ENCODE measurements at places on chromosomes 11 and 22.

DNA sequence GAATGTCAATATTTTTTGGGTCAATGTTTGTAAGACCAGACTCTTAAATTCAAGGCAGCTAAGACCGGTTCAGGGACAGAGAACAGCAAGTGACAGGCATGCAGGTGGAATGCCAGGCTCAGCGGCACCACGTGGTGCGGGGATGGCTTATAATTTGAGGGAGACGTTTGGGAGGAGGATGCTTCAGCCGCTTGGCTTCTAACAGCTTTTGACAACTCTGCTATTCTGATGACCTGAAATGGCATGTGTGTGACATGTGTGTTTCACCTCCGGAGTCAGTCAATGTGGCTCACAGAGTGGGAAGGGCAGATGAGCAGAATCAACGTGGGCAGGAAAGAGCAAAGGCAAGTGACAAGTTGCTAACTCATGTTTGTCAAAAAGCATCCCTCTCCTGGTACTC lies 228.3 kb downstream of the KIRREL3 start:
- no peak for DNase-seq

GRCh38 chr11:12591706-12592105 lies 82.5 kb upstream of the TEAD1 start:
- DNase-seq: no peak

DNA sequence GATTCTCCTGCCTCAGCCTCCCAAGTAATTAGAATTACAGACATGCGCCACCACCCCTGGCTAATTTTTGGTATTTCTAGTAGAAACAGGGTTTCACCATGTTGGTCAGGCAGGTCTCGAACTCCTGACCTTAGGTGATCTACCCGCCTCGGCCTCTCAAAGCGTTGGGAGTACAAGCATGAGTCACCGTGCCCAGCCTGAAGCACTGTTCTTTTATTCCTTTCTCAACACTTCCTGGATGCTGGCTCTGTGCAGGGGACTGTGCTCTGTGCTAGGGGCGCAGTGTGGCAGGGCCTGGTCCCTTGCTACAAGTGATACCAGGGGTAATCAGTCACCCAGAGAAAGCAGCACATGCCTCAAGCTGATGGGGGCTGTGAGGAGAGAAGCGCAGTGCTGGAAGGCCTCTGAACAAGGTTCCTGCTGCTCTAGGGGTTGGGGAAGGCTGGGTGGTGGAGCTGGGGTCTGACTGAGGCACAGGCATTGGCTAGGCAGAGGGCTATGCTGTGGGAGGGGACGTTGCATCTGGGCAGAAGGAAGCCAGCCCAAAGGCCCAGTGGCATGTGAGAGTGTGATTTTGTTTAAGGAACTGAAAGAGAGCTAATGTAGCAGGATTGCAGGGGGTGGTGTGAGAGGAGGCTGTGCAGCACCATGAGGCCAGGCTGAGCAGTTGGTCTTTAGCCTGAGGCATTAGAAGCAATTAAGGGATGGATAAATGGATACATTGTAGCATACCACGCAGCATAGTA lies 42.5 kb downstream of the CABIN1 start:
- DNase-seq: no peak

DNA sequence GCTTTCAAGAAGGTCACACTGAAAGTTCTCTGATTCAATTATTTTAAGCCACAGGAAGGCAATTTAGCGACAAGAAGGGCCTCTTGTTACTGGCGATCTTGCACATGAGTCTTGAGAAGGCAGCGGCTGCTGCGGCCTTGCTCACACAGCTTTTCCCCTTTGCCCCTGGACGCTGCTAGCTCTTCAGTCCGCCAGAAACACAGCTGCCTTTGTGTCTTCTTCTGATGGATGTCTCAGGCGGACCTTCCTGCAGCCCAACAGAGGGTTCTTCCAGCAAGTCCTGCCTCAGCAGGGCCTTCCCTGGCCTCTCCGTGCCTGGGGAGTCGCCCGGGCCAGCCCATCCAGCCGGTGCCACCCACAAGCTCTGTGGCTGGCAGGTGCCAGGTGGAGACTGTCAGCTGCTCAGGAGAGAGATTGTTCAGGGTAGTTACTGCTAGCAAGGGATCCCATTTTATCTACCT lies 59.4 kb downstream of the PKNOX2 start:
- DNase-seq: no peak

- DNase-seq: no peak
Measured at GRCh38 chr11:41459465-41460401, at the start of gene LRRC4C. LRRC4C (minus strand) TSS chr11:41459652.

- no peak for DNase-seq
Measured at GRCh38 chr11:101915791-101916291, 481 bp downstream of the ANGPTL5 start.

DNA sequence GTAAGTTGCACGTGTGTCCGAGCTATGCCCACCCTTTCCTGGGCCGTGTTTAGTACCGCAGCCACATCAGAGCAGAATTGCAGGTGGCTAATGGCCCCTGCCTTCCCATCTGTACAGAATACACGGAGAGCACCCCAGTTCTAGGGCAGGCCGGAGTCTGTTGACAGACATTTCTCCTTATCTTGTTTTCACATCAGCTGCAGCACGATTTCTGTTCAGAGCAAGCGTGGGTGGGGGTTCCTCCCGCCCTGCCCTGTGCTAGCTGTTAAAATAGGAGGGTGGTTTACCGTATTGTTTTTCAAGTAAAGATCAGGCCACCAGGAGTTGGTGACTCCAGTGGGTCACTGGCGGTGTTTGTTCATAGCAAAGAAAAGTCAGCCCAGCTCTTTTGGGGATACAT lies 41.1 kb downstream of the UBASH3B start:
- DNase-seq: peak; percentile 64

DNA sequence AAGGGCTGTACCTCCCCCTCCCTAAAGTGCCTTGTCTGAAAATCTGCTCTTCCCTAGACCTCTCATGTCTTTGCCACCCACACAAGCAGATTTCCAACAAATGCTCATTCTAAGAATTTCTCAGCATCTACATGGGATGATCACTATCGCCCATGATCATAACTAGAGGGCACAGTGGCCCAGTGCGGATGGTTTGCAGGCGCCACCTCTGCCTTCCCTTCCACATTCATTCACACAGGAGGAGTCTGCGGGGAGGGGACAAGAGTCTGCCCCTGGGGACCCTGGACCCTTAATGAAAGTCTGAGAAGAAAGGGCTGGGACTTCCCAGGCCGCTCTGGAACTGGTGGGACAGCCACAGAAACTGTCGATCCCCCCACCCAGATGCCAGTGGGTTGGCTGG lies 28.9 kb downstream of the KCTD17 start:
- no peak for DNase-seq

GRCh38 chr22:33188326-33188725 lies 130.1 kb upstream of the SYN3 start:
- no peak for DNase-seq

GRCh38 chr22:24521791-24522245 lies 26.7 kb downstream of the UPB1 start:
- DNase-seq: peak; percentile 39

GRCh38 chr22:29788339-29789279 lies 21.4 kb downstream of the UQCR10 start:
- DNase-seq: no peak

DNA sequence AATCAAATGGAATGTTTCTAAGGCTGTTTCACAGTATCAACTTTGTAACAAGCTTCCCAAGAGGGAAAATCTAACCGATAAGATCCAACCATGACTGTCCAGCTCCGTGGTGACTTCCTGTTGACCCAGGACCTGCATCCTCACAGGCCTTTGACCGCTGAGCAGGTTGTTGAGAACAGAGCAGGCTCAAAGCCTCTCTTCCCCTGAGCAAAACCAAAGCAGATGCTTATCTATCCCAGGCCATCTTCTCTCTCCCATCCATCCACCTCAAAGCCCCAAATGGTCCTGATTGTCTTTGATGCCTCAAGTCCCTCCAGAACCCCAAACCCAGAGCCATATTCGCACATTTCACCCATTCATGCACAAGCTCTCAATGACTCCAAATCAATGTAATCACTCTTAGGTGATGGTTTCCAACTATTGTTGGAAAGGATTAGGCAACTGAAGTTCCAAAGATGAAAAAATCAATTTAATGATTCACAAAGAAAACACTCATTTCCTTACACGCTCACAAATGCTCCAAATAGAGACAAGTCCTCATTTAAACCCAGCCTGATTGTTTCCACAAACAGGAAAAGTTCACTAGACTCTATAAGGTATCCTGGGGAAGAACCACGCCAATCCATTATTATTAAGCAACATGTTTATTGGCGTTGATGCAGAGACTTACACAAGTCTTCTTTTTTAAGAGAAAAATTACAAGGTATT lies 48.7 kb downstream of the C11orf58 start:
- no peak for DNase-seq

GRCh38 chr11:46889689-46890475 lies 28.5 kb downstream of the LRP4 start:
- DNase-seq: peak; percentile 75

DNA sequence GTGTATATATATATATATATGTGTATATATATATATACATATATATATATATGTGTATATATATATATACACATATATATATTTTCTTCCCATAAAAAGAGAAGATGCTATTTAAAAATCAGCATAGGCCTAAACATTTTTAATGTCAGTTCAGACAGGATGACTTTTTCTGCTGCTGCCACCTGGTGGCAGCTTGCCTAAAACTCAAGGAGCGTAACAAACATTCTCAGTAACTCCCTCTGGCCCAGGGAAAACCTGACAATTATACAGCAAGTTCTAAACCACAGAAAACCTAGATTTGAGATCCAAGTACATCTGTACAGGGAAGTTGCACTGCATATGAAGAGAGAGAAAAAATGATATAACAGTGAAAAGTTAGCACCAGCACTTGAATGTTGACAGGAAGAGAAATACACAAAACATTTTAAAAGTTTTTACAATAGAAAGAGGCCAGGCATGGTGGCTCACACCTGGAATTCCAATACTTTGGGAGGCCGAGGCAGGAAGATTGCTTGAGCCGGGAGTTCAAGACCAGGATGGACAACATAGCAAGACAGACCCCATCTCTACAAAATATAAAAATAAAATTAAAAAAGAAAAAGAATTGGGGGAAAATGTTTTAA lies 16.6 kb downstream of the OR8A1 start:
- peak; percentile 55 for DNase-seq

DNA sequence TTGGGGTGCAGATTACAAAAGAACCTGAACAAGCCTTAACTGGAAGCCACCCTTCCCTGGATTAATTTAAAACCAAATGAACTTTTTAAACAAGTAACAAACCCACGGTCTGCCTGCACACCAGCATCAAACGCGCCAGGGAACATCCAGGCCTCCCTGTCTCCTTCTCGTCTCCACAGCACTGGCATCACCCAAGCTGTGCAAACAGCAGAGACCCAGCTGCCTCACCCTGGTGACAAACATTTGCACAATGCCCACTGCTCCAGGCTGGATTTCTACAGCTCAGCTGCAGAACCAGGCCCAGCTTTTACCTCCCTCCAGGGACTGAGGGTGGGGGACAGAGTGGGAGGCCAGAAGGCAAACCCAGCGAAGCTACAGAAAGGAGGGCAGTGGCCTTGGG lies 7.0 kb downstream of the RPL3 start:
- DNase-seq: no peak

GRCh38 chr11:27039873-27040272 lies 742 bp upstream of the BBOX1 start:
- no peak for DNase-seq

GRCh38 chr22:27262361-27262760 lies 539.2 kb downstream of the MN1 start:
- no peak for DNase-seq

GRCh38 chr11:14273895-14274294 lies 85.1 kb downstream of the RRAS2 start:
- no peak for DNase-seq

GRCh38 chr22:32335471-32335870 lies 22.2 kb upstream of the RFPL3 start:
- DNase-seq: no peak

DNA sequence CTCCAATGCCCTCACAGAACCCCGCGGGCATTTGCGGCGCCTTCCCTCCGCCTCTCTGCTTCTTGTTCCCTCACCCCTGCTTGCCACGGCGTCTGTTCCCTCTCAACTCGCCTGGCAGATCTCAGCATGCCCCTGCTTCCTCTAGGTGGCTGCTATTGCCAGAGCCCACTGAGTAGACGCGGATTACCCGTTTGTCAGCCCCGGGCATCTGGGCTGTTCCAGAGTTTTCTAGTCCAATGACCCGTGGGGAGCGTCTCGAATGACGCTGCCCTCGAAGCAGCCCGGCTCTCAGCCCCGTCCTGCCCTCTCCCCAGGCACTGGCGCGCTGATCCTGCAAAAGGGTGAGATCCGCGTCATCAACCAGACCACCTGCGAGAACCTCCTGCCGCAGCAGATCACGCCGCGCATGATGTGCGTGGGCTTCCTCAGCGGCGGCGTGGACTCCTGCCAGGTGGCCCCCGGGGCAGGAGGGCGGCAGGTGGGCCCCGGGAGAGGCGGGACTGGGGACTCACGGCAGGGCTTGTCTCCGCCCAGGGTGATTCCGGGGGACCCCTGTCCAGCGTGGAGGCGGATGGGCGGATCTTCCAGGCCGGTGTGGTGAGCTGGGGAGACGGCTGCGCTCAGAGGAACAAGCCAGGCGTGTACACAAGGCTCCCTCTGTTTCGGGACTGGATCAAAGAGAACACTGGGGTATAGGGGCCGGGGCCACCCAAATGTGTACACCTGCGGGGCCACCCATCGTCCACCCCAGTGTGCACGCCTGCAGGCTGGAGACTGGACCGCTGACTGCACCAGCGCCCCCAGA lies 49.7 kb downstream of the ST14 start:
- peak; percentile 13 for DNase-seq

DNA sequence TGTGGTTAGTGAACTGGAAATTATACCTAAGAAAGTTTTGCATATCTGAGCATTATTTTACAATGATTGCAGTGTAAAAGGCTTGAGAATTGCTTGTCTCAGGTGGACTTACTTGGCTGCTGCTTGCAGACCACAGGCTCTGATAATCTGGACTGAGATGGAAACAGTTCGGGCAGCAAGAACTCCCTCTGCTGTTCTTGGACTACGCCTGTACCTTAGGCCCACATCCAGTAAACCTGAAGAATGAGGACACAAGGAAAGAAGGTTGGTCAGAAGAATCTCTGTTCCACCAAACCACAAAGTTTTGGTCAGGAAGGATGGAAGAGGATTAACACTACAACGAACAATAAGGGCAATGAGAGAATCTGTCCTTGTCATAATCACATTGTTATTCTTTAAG lies 80.1 kb downstream of the C2CD3 start:
- no peak for DNase-seq

GRCh38 chr22:20186183-20186870 lies 35.5 kb upstream of the CCDC188 start:
- no peak for DNase-seq

DNA sequence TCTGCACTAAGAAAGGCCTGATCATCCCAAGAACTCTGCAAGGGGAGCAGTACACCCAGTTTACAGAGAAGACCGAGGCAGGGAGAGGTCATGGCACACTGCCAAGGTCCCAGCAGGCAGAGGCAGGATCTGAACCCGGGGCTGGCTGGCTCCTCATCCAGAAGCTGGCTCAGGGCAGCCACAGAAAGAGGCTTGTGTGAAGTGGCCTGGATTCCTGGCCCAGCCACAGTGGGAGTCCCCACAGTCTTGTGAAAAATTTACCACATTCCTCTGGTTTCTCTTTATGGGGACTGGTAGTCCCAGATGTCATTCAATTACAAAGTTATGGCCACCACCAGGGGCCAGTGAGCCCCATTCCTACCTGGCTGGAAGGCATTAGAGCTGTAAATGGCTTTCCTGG lies 440.5 kb downstream of the MIAT start:
- no peak for DNase-seq

- DNase-seq: no peak
Measured at GRCh38 chr11:111569476-111569875, 29.0 kb downstream of the LAYN start.
